Activated naive CD4-positive, alpha-beta T cell (primary cell): ENCODE measurements at places on chromosomes 5 and 9.

DNA sequence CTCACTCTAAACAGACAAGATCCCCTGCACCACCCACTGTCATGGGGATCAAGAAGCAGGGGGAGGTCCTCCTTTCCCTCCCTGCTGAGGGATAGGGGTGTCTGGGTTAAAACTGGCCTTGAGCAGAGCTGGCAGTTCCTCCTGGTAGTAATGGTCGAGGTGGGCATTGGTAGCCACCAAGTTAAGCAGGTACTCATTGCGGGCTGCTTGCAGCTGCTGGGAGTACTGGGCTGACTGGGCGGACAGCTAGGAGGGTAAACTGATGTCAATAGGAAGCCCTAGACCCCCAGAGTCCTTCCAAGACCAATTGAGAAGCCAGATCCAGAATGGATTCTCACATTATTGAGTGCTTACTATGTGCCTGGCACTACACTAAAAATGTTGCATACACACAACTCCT, 3.4 kb downstream of the FCHSD1 start:
- DNase-seq = no peak

- DNase-seq = no peak
Measured at GRCh38 chr9:87007711-87008366, 60.5 kb upstream of the GAS1 start.

DNA sequence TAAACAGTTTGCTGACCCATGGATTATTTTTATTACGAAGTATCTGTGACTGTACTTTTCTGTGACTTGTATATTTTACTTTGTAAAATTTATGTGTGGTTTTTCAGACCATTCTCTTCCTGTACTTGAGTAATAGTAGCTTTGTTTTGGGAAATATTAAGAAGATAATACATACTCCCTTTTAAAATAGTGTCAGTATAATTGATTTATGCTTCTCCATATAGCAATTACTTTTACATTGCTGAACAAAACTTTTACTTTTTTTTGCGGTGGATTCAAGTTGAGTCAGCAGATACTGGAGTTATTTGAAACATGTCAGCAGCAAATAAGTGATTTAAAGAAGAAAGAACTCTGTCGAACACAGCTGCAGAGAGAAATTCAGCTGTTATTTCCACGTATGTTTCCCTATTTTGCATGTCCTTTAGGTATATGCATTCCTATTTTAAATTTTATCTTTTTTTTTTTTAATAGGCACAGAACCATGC, 28.4 kb downstream of the TENT2 start:
- DNase-seq = no peak

DNA sequence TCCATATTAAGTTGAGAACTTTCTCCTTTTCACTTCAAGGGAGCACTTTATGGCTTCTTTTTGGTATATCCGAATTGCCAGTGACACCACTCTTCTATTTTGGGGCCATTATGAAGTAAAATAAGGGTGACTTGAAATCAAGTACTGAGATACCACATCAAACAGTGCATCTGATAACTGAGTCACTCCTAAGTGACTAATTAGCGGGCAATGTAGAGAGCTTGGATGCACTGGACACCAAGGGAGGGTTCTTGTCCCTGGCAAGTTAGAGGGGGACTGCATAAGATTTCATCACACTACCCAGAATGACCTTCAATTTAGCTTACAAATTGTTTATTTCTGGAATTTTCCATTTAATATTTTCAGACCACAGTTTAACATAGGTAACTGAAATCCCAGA, 813.9 kb upstream of the CDH10 start:
- DNase-seq = no peak

DNA sequence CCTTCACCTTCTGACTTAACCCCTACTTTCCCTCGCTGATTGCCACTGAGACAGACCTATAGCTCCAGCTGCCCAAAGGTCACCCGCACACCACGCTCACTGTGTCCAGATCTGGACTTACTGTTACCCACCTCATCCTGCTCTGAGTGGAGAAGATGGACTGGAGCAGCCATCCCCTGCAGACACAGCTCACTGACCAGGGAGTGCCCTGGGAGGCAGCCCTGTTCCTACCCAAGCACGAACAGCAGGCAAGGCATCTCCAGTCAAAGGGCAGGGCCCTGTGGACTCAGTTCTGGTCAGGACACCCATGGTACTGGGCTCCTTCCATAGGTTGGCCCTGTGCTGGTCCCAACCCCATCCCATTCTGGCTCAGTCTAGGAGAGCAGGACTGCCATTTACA, 9.5 kb upstream of the BARX1 start:
- DNase-seq = no peak
